ENCODE measurements at places on chromosomes 1 and 21.

GRCh38 chr1:230715510-230715909 is 1.6 kb upstream of the AGT start:
- DNase-seq: no peak

- DNase-seq: no peak
These were observed 30.1 kb downstream of the PDE9A start for GRCh38 chr21:42683371-42684108.

GRCh38 chr1:158691907-158692306 is 5.4 kb upstream of the SPTA1 start:
- no peak for DNase-seq

- DNase-seq: no peak
These were observed 67.5 kb upstream of the RGS7 start for GRCh38 chr1:241424480-241424971.

GRCh38 chr1:86823386-86823785 is 90.5 kb downstream of the SELENOF start:
- no peak for DNase-seq

- DNase-seq: no peak
These were observed 13.4 kb downstream of the SPOCD1 start for GRCh38 chr1:31802190-31803150.

All from stimulated activated CD8-positive, alpha-beta memory T cell treated with anti-CD3 and anti-CD28 coated beads, Interleukin-7, amount 100 ng/mL, for 1 hour (primary cell).